ENCODE measurements at places on chromosomes 4 and X.

GRCh38 chr4:186904101-186904500 lies 180.4 kb upstream of the FAT1 start:
- DNase-seq: no peak

- DNase-seq: no peak
Observed at GRCh38 chr4:97577004-97577403, 566.3 kb downstream of the STPG2 start.

DNA sequence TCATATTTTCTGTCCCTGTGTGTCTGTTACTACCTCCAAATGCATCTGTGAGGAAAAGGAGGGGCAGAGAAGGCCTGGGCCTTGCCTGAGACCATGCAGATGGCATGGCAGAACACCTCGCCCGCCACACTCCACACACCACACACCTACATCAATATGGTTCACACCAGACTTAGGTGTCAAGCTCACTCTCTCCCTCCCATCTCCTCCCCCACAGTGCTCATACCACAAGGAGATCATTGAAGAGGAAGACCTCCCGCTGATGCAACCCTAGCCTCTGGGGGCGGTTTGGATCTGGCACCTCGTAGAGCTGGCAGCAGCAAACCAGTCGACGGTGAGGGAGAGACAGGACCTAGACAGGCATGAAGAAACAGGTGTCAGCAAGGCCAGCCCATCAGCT lies 16.6 kb upstream of the KDM5C start:
- DNase-seq: no peak

GRCh38 chr4:165343353-165344191 lies 16.1 kb downstream of the MSMO1 start:
- DNase-seq: no peak

GRCh38 chr4:52032005-52032404 lies 6.1 kb downstream of the SGCB start:
- no peak for DNase-seq

- no peak for DNase-seq
Observed at GRCh38 chrX:31314921-31315320, 243.1 kb upstream of the FTHL17 start.

DNA sequence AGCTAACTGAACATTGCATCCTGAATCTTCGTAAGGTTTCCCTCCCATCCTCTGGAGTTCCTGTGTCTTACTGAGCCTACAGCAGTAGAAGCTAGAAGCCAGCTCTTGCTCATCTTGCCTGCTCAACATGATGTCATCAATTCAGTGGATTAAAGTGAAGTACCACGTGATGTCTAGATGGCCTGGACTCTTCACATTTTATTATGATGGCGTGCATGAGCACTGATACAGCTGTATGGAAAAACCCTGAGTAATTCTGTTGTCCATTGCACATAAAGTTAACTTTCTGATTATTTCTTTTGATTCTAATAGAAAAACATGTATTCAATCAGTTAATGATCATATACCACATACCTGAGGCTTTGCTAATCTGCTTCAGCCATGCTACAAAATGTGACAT lies 2387.7 kb upstream of the TENM3 start:
- no peak for DNase-seq

DNA sequence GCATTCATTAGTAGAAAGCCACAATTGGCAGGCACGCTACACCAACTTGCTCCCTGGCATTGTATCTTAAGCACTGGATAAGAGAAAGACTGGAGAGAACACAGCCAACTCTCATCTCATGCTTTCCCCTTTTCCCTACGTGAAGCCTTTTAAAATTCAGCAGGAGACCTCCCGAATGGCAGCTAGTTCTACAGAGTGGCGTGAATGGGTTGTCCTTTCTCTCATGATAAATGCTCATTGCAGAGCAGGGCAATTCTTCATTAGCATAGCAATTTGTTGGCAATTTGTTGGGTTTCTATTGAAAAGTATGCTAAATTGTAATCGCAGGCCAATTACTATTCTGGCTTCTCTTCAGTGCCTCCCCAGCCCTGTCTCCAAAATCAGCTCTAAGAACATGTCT lies 48.0 kb downstream of the SEPTIN11 start:
- no peak for DNase-seq

DNA sequence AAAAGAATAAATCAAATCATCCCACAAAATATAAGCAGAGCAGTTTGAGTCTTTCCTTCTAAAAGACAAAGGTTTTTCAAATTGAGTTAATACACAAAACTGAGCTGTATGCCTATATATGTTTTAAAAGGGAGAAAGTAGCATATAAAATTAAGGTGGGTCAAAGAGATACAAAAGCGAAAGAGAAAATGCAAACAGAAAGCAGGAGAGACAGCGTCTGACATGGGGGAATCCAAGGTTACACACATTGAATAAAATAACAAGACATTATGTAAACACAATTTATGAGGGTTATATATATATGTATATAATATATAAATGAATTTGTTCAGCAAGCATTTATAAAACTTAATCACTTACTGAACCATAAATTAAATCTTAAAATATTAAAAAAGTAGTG lies 276.1 kb upstream of the LCORL start:
- no peak for DNase-seq

- no peak for DNase-seq
Observed at GRCh38 chr4:16764622-16765021, 133.8 kb downstream of the LDB2 start.

GRCh38 chr4:20249333-20249732 lies 2.4 kb upstream of the SLIT2 start:
- DNase-seq: no peak

DNA sequence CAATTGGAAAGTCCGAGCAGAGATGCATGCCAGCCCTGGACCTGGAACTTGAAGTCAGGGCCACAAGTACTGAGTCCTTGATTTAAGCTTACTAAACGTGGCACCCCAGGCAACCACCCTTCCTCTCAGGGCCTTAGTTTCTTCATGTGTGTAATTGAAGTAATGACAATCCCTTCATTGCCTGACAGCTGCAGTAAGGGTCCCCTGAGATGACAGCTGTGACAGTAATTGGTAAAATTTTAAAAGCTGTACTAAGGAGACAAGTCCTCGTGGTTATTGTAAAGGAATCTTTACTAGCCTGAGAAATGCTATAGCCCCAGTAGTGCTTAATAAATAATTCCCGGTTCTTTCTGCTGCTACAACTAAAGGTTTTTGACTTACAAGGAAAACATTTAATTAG lies 175.1 kb upstream of the RADX start:
- no peak for DNase-seq

DNA sequence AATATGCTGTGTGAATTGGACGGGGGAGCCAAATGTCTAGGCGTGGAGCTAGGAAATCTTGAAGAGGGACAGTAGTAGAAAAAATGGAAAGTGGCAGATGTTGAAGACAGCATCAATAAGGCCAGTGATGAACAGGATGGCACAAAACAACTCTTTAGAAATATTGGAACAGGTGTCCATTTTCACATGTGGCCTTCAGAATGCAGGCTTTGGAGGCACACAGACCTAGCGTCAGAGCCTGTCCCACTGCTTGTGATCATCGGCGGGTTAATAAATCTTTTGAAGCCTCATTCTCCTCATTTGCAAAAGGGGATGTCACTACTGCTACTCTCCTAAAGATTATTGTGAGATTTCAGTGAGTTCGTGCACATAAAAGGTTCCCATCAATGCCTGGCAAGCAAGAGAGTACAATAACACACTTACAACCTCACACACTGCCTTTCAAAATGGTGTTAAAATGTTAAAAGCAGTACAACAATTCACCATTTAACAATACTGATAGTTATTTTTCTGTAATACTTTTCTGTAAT lies 2.4 kb downstream of the PDLIM3 start:
- no peak for DNase-seq

DNA sequence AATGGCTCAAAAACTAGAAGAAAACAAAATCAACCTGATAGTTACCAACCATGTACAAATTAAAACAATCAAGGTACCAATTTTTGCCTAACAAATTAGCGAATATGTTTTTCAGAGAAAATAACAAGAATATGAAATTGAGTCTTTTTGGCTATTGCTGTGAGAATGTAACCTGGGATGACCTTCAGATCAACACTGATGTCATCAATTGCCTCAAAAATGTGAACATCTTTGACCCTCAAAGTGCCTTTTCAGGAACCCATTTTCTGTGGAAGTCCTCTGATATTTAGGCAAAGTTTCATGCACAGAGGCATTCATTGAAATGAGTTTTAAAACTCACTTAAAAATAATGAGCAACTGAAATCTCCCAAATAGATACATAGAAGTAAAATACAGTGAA lies 6.1 kb downstream of the RELL1 start:
- no peak for DNase-seq

- DNase-seq: no peak
Observed at GRCh38 chr4:41245983-41246382, 10.7 kb upstream of the UCHL1 start.

GRCh38 chr4:77120886-77121508 lies 36.0 kb upstream of the CCNG2 start:
- DNase-seq: no peak

- DNase-seq: no peak
Observed at GRCh38 chr4:182880387-182881356, 36.5 kb downstream of the DCTD start.

- DNase-seq: no peak
Observed at GRCh38 chrX:7109838-7110793, 37.4 kb upstream of the STS start.

- DNase-seq: no peak
Observed at GRCh38 chrX:38896724-38897298, 95.6 kb downstream of the MID1IP1 start.

GRCh38 chr4:56622176-56622575 lies 58.9 kb downstream of the HOPX start:
- no peak for DNase-seq

GRCh38 chr4:46931981-46932380 lies 22.9 kb upstream of the COX7B2 start:
- DNase-seq: no peak

GRCh38 chr4:8648296-8648695 lies 55.7 kb downstream of the CPZ start:
- DNase-seq: no peak

- no peak for DNase-seq
Observed at GRCh38 chrX:20362268-20363267, 95.9 kb upstream of the RPS6KA3 start.

DNA sequence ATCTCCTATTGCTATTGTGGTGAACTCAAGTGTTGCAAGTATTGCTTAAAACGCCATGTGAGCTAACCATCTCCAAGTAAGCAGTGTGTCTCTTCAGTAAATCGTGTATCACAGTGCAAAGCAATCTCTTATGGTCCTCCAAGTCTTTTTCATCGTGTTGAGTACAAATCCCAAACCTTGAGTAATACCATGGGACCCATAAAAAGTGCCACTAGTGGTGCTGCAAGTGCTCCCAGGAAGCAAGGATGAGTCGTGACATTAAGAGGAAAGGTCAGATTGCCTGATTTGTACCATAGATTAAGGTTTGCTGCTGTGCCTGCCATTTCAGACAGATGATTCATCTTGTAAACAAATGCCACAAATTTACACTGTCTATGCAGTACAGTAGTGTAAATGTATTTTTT lies 66.9 kb upstream of the BMPR1B start:
- DNase-seq: no peak

DNA sequence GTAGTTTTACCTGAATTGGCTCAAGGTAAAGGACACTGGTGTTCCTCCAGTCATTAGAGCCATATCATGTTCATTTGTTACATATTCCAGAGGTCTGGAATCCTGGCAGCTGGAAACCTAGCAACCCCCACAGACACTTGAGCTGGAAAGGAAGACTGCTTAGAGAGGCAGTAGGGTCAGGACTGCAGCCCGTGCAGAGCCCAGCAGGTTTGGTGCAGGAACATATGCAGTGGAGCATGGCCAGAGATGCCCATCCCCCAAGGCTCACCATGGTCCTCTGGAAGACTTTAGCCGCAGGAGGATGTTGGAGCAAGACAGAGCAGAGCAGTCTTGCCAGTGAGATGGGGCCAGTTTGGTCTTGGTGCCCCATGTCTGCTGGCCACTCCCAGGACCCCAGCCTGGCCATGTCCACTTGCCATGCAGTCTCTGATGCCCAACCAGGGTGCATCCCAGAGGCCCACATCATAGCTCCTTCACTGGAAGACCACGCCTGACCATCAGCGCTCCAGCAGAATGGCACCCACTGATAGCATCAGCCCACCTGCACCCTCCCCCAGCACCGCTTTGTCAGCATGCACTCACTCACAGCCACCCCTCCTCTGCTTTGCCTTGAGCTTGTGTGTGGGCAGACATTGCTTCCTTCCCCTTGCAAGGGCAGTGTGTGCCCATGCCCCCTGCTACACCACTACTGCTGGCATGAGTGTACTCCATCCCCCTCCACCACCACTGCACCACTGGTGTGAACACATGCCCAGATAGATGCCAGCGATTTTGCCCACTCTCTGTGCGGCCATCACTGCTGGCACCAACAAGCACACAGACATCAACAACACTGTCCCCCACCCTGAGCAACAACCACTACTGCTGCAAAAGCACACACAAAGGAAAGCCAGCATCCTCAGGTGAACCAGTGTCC lies 190.3 kb upstream of the SPOCK3 start:
- no peak for DNase-seq
